ENCODE measurements at places on chromosomes 2 and 18. TPM values are rescaled to one million over a fixed set of nuclear protein-coding genes. Genes with fewer than 3 reads are reported as not detected.

The FASTKD1 gene
- total RNA-seq, result 17.6 TPM

The SLC4A5 gene
- total RNA-seq, result 0.45 TPM

The SRD5A2 gene
- not detected for total RNA-seq

The LIPG gene
- 3.2 TPM for total RNA-seq

The SLC39A6 gene
- total RNA-seq, result 88.6 TPM

The STARD6 gene
- total RNA-seq, result not detected

The VWA3B gene
- total RNA-seq, result not detected

The LIMS2 gene
- total RNA-seq, result 7.8 TPM

The AOX1 gene
- total RNA-seq, result 23.6 TPM

The RGPD3 gene
- total RNA-seq, result 0.45 TPM

The NT5C1B gene
- total RNA-seq, result not detected

The REG1B gene
- not detected for total RNA-seq

The ZNF804A gene
- total RNA-seq, result 12.9 TPM

The SLC11A1 gene
- total RNA-seq, result 0.09 TPM

The SCYGR4 gene
- not detected for total RNA-seq

The RNF144A gene
- 10.8 TPM for total RNA-seq

The RNF152 gene
- total RNA-seq, result 12.8 TPM

The COLEC12 gene
- total RNA-seq, result 109 TPM

The TSHZ1 gene
- total RNA-seq, result 5.2 TPM

The ANKRD39 gene
- total RNA-seq, result 6.1 TPM

The PLEK gene
- total RNA-seq, result under 0.01 TPM

The MAP3K19 gene
- not detected for total RNA-seq

The SERPINB10 gene
- not detected for total RNA-seq

The ALPG gene
- total RNA-seq, result not detected

The CYP27C1 gene
- total RNA-seq, result 0.41 TPM

The MGAT4A gene
- total RNA-seq, result 0.36 TPM

The LIPT1 gene
- total RNA-seq, result 9.0 TPM

The RESP18 gene
- not detected for total RNA-seq

The GCKR gene
- 4.5 TPM for total RNA-seq

The SETBP1 gene
- 15.0 TPM for total RNA-seq

The IMMT gene
- total RNA-seq, result 76.6 TPM

The AMER3 gene
- total RNA-seq, result not detected

The MREG gene
- 2.8 TPM for total RNA-seq

The ABCG5 gene
- total RNA-seq, result not detected

The GALR1 gene
- total RNA-seq, result not detected

The NLRC4 gene
- total RNA-seq, result not detected

The REG3G gene
- total RNA-seq, result not detected

The SH2D6 gene
- not detected for total RNA-seq

The TMEM87B gene
- 40.2 TPM for total RNA-seq

The BCL11A gene
- 0.09 TPM for total RNA-seq

The CD8B2 gene
- not detected for total RNA-seq

The MFSD6 gene
- 2.2 TPM for total RNA-seq
